ENCODE measurements at places on chromosomes 6 and 20. TPM values are rescaled to one million over a fixed set of nuclear protein-coding genes. Genes with fewer than 3 reads are reported as not detected.

DNA sequence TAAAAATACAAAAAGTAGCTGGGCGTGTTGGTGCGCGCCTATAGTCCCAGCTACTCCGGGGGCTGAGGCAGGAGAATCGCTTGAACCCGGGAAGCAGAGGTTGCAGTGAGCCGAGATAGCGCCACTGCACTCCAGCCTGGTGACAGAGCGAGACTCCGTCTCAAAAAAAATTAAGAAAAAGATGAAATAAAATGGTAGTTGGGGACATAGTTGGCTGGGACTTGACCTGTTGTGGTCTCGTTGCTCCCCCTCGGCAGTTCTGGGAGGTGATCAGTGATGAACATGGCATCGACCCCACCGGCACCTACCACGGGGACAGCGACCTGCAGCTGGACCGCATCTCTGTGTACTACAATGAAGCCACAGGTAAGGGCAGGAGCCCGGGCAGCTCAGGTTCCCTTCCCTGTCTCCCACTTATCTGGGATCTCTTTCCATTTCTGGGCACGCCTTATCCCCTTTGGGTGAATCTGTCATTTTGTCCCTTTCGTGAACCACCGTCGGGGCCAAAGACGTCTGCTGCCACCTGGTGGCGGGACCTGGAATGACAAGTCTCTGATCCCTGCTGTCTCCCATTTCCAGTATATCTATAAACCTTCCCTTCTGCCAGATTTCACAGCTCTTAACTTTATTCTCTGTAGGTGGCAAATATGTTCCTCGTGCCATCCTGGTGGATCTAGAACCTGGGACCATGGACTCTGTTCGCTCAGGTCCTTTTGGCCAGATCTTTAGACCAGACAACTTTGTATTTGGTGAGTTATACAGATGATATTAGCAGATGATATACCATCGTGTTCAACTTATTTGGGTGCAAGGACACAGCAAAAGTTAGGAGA is 2.3 kb downstream of the TUBB start:
- H3K36me3 ChIP-seq = peaks cover 57% of the 10 kb centered on the region
- H3K4me1 ChIP-seq = no peaks in the 10 kb centered on the region
- H3K4me3 ChIP-seq = peak overlapping the region; percentile 92
- peak overlapping the region; percentile 95 for H3K27ac ChIP-seq
- H3K27me3 ChIP-seq = no peaks in the 10 kb centered on the region

- H3K4me1 ChIP-seq = no peaks in the 10 kb centered on the region
- no peaks in the 10 kb centered on the region for H3K36me3 ChIP-seq
- DNase-seq = no peak
- H3K27ac ChIP-seq = no peak overlapping the region
- no peaks in the 10 kb centered on the region for H3K27me3 ChIP-seq
These were observed 72.9 kb upstream of the SLC22A23 start for GRCh38 chr6:3529721-3530120.

DNA sequence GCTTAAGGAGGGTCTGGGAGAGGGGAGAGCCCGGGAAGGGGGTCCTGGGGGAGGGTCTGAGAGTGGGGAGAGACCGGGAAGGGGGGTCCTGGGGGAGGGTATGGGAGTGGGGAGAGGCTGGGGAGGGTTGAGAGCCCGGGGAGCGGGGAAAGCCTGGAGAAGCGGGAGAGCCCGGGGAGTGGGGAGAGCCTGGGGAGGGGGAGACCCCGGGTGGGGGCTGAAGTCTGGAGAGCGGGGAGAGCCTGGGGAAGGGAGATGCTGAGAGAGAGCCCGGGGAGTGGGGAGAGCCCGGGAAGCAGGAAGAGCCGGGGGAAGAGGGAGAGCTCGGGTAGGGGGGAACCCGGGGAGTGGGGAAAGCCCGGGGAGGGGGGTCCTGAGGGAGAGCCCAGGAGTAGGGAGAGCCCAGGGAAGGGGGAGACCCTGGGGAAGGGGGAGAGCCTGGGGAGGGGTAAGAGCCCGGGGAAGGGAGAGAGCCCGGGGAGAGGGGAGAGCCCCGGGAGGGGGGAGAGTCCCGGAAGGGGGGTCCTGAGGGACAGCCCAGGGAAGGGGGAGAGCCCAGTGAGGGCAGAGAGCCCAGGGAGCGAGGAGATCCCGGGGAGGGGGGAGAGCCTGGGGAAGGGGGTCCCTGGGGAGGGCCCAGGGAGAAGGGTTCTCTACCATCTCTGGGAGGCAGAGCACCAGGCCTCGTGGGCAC is 148.5 kb downstream of the SYNDIG1 start:
- no peak for DNase-seq
- peaks cover 22% of the 10 kb centered on the region for H3K4me1 ChIP-seq
- H3K27ac ChIP-seq = no peak overlapping the region

GRCh38 chr6:170416959-170417606 is 110.5 kb downstream of the FAM120B start:
- H3K36me3 ChIP-seq = no peaks in the 10 kb centered on the region
- H3K4me3 ChIP-seq = no peak overlapping the region
- no peaks in the 10 kb centered on the region for H3K27me3 ChIP-seq
- DNase-seq = no peak
- H3K4me1 ChIP-seq = no peaks in the 10 kb centered on the region
- no peak overlapping the region for H3K27ac ChIP-seq

DNA sequence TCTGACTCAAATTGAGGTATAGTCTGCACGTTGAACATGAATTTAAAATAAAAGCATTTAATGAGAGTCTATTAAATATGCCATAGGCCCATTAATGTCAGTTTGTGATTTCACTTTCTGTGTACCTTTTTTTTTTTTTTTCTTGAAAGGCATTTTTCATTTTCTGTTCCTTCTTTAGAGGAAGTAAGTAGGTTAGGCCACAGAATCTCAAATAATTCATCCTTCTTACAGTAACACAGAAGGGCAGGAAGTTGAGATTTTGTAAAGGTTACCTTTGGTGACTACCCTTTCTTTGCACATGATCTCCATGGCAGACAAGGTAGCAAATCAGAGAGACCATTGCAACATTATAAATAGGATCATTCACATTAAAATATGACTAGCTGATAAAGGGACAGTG is 9.6 kb downstream of the L3MBTL3 start:
- H3K4me1 ChIP-seq = no peaks in the 10 kb centered on the region
- H3K4me3 ChIP-seq = no peak overlapping the region
- H3K36me3 ChIP-seq = no peaks in the 10 kb centered on the region
- no peaks in the 10 kb centered on the region for H3K27me3 ChIP-seq
- no peak overlapping the region for H3K27ac ChIP-seq
- DNase-seq = no peak

DNA sequence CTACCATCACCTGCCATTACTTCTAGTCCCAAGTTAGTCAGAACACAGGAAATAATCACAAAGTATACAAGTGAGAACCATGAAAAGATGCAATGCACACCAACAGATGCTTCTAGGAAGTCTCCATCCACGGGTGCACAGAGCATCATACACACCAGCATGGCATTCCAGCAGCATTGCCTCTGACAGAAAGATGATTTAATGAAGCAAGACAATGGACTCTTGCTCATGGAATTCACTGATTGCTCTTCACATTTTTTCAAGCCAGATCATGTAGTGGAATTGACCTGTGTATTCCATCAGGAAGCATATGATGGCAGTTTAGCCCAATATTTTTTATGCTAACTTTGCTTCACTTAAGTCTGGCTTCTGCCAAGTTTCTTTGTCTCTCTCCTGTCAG is 406.3 kb upstream of the RGS17 start:
- no peak overlapping the region for H3K27ac ChIP-seq
- DNase-seq = peak; percentile 7
- peaks cover 26% of the 10 kb centered on the region for H3K4me1 ChIP-seq
- no peaks in the 10 kb centered on the region for H3K27me3 ChIP-seq
- no peak overlapping the region for H3K4me3 ChIP-seq

DNA sequence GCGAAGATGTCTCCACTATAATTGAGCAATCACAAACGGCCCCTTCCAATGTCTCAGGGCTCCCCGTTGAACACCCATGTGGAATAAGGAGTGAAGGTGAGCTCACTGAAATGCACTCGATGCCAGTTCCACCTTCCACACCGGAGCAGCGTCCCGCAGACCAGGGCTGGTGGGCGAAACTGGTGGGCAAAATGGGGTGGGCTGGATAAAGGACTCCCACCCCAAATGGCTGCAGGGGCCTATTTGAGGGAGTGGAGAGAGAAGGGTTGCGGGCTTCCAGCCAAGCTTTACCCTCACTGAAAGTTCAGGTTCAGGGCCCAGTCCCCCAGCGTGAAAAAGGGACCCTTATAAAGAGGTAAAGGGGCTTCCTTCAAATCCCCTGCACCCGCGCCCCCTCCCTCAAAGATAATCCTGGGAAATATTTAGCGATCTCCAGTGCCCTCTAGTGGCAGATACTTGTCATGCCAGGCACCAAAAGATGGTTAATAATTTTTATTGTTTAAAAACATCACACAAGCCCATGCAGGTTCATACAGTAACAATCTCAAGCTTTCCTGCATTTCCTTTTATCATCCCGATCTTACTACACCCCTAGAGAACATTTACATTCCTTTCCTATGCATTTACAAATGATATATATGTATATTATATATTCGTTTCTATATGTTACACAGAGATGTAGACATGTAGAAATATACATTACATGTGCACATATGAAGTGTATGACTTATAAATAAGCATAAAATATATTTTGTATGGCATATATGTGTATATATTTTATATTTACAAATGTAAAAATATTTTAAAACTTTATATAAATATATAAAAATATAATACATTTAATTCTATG is 58.2 kb upstream of the NKX2-2 start:
- no peak for DNase-seq
- no peak overlapping the region for H3K27ac ChIP-seq
- H3K36me3 ChIP-seq = no peaks in the 10 kb centered on the region

DNA sequence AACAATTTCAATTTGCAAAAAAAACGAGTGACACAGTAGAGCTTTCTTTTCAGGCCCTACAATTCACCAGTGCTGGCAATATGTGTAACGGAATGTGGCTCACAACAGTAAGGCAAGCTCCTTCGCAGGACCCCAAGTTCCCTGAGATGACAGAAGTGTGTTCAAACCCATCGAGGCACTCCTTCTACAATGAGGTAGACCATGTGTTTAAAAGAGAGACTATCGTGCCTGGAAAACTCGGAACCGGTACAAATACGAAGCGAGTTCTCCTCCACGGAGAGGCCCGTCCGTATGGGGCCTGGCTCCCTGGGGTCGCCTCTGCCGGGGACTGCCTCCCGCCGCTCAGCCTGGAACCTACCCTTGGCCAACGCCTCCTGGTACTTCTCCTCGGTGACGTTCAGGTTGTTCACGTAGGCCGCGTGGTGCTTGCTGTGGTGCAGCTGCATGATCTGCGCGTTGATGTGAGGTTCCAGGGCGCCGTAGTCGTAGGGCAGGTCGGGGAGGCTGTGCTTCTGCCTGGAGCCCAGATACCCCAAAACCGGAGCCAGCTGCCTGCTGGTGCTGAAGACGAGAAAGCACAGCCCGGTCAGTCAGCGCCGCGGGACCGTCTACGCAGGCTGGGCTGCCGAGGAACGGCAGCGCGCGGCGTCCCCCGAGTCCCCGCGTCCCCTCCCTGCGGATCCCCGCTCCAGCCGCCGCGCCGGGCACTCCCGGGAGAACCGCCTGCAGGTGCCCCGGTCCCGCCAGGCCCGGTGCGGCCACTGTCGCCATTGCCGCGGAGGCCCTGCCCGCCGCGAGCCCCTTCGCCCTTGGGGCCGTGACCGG is 526 bp downstream of the SOD2 start:
- H3K27me3 ChIP-seq = no peaks in the 10 kb centered on the region
- peak; percentile 63 for DNase-seq
- H3K27ac ChIP-seq = peak overlapping the region; percentile 96
- peaks cover 8% of the 10 kb centered on the region for H3K36me3 ChIP-seq
- peaks cover 7% of the 10 kb centered on the region for H3K4me1 ChIP-seq

- peak; percentile 63 for DNase-seq
- peak overlapping the region; percentile 68 for H3K4me3 ChIP-seq
- H3K27me3 ChIP-seq = no peaks in the 10 kb centered on the region
- no peaks in the 10 kb centered on the region for H3K36me3 ChIP-seq
- no peak overlapping the region for H3K27ac ChIP-seq
- H3K4me1 ChIP-seq = no peaks in the 10 kb centered on the region
These were observed 822 bp downstream of the ELOVL4 start for GRCh38 chr6:79946272-79947190.

DNA sequence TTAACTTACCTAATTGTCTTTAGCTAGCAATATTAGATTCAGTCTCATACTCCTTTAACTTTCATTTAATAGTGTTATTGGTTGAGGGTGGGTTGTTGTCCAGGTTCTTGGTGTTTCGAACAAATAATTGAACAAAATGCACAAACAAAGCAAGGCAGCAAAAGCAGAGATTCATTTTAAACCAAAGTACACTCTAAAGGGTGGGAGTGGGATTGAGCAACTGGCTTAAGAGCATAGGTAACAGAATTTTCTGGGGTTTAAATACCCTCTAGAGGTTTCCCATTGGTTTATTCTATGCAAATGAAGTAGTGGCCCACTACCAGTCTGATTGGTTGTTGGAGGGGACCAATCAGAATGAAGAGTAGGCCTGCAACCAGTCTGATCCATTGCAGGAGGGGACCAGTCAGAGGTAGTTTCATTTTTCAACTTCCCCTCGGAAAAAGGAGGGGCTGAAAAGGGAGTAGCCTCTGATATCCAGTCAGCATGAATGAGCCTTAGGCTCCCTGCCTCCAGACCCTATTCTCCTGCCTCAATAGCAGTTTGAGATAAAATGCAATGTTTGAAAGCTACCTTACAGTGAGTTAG is 26.3 kb upstream of the RAB23 start:
- H3K27ac ChIP-seq = no peak overlapping the region
- H3K4me3 ChIP-seq = no peak overlapping the region
- no peaks in the 10 kb centered on the region for H3K4me1 ChIP-seq
- H3K27me3 ChIP-seq = no peaks in the 10 kb centered on the region
- H3K36me3 ChIP-seq = no peaks in the 10 kb centered on the region

DNA sequence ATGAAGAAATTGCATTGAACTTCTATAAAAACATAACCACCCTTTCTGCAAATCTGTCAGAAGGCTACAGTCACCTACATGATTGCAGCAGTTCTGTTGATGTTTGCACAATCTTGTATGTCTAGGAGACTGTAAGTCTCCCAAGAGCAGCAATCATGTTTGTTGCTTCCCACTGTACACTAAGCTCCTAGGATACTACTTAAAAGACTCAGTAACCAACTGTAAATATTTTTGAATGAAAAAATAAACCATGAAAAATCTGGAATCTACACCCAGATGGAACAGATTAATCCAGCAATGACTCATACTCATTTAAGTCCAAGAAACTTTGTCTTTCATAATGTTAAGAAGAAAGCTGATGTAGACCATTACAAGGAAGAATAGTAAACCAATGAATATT is 168.5 kb upstream of the ATXN1 start:
- no peak overlapping the region for H3K4me3 ChIP-seq
- peaks cover 22% of the 10 kb centered on the region for H3K4me1 ChIP-seq
- no peaks in the 10 kb centered on the region for H3K27me3 ChIP-seq
- H3K36me3 ChIP-seq = no peaks in the 10 kb centered on the region
- peak overlapping the region; percentile 92 for H3K27ac ChIP-seq

DNA sequence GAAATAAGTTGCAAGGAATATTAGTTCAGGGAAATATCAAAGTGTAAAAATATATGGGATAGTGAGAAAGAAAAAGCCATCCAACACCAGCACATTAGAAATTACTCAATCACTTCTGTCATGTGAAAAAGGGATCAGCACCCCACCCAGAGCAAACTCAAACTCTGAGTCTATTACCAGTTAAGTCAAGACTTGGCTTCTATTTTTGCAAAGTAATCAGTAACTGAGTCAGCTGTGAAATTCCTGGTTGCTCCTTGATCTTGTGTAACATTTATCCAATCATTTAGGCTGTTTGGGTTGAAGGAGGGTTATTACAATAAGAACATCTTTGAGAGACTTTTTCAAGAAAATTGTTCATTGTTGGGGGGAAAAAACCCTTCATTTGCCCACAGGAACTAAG is 51.2 kb downstream of the SLC22A23 start:
- no peaks in the 10 kb centered on the region for H3K27me3 ChIP-seq
- no peak overlapping the region for H3K4me3 ChIP-seq
- no peak overlapping the region for H3K27ac ChIP-seq
- H3K36me3 ChIP-seq = no peaks in the 10 kb centered on the region

Gene ZC2HC1B
- not detected for total RNA-seq

Gene E2F3
- total RNA-seq = 17.8 TPM

Gene TFAP2D
- total RNA-seq = not detected

Gene IP6K3
- total RNA-seq = 10.3 TPM
